ENCODE measurements at places on chromosomes 2 and 18.

DNA sequence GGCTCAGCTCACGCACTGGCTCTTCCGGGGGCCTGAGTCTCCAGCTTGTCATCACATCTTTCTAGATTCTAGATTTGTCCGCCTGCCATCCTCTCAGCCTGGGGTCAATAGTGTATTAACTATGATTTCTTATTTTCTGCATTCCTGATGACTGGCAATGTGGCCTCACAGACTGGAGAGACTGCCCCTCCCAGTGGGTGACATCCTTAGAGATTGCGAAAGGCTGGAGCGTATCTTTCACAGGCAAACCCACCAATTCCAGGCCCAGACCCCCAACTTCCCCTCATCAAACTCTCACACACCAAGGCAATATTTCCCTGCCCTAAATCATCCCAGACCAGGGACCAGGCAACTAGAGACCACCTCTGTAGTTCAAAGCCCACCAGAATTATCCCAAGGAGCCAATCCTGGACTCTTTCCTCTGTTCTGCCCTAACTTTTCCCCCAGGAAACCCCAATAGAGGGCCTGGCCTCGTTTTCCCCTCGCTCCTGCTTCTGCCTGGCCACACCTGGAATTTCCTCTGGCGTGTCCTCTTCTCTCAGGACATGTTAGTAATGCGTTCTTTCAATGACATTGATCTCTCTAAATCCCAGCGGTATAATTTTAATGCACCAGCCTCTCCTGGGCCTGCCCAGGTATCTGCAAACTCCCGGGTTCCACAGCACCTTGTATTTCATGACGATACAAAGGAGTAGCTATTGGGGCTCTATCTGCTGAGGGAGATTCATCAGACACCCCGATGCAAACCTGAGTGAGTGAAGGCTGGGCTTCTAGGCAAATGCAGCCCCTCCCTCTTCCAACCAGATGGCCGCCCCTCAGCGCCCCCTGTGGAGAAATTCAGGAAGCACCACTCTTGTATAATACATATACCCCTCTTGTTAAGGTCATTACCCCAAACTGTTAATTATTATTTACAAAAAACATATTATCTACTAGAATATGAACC lies 2.4 kb upstream of the KCNF1 start:
- DNase-seq, result no peak

DNA sequence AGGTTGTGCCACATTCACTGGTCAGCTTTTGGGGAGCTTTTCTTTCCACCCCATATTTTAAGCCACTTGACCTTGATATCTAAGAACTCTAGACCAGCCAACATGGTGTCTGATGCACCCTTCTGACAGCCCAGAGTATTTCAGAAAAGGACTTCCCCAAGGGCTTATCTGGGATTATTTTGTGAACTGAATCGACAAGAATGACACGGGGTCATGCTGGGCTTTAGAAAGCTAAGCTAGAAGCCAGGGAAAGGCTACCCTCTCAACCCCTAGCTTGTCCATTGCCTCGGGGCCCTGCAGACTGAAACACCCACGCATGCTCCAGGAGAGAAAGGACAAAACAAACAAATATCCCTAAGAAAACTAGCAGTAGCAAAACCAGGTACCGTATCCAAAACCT lies 16.0 kb downstream of the SLC4A5 start:
- no peak for DNase-seq

DNA sequence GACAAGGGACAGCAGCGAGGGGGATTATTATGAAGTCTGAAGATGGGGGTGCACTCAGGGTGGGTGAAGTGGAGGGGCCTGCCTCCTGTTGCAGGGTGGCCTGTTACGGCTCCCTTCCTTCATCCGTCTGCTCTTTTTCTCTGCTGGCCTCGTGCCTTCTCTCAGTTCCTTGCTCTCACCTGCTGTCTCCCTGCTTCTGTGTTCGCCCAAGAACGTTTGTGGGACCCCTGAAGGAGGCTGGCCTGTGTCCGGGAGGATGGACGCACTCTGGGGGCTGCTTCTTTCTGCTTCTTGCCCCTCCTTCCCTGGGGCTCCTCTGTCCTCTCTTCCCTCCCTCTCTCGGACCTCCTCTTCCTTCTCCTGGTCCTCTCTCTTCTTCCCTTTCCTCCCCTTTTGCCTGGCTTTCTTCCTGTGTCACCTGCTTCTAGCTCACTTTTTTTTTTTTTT lies 13.8 kb downstream of the MROH2A start:
- no peak for DNase-seq

GRCh38 chr2:204362581-204362980 lies 182.7 kb upstream of the PARD3B start:
- DNase-seq, result no peak

DNA sequence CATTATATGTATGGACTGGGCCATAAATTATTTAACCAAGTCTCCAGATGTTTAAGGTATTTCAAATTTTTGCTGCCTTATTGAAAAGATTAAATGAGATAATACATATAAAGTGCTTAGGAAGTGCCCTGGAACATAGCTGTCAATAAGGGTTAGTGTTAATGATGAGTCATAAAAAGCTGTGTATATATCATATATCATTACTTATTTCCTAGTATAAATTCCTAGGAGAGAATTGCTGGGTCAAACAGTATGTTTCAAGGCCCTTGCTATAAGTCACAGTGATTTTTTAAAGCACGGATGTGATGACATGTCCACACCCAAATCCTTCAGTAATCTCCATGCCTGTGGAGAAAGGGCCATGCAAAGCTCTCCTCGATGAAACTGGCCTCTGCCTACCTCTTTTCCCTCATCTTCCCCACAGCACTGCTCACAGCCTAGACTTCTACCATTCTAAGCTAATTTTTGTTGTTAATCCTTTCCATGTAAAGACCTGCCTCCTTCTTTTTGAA lies 8.5 kb downstream of the ZNF2 start:
- no peak for DNase-seq

GRCh38 chr18:29251681-29252080 lies 1074.8 kb upstream of the CDH2 start:
- DNase-seq, result no peak

DNA sequence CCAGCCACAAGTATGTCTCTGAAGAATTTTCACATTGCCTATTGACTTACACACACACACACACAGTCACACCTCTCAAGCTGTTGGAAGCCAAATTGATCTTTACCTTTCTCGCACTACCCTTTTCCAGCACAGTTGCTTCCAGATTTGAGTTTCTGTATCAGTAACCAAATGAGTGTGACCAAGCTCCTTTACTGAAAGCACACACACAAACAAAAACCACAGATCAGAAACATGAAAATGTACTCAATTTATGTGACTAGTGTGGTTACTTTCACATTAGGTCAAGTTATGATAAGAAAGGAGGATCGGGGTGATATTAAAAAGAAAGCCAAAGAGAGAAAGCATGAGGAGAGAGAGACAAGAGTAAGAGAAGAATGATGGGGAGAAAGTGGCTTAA lies 993.9 kb upstream of the POU3F3 start:
- DNase-seq, result no peak

DNA sequence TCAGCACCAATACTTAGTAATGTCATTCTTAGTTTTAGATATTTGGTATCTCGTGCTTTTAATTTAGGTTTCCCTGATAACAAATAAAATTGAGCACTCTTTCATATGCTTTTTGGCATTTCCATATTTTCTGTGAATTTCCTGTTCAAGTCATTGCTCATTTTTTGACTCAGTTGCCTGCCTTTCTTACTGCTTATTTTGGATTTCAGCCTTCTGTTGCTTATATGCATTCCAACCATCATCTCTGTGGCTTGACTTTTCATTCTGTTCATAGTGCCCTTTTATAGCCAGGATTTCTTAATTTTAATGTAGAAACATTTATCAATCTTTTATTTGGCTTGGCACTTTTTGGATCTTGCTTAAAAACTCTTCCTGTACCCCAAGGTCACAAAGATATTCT lies 14.5 kb upstream of the KIF3C start:
- DNase-seq, result no peak

- peak; percentile 4 for DNase-seq
Observed at GRCh38 chr2:204544961-204545860, at the start of gene PARD3B. Gene PARD3B (plus strand): TSS chr2:204545475. CDS start chr2:204546000, 525 bp downstream.

GRCh38 chr2:25685741-25686140 lies 12.4 kb upstream of the DTNB start:
- DNase-seq, result no peak
